ENCODE measurements at places on chromosomes 7 and 10. TPM values are rescaled to one million over a fixed set of nuclear protein-coding genes. Genes with fewer than 3 reads are reported as not detected.

DNA sequence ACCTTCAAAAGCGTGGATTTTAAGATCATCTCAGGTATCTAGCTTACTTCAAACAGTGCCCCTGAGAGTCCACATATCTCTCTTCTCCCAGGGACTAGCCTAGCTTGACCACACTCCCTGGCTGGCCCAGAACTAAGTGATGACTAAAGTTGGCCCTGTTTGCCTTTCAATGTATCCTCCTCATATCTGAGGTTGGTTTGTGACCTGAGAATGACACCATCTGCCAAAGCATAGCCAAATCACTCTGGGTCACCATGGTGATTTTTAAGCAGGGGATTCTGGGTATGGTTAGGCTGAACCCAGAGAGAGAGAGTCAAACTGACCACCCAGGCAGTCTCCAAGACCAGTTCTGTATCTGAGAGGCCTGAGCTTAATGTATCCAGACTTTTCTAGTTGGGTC, 16.2 kb downstream of the CNNM1 start:
- H3K36me3 ChIP-seq = no peaks in the 10 kb centered on the region
- DNase-seq = no peak
- no peak overlapping the region for H3K4me3 ChIP-seq
- H3K4me1 ChIP-seq = no peaks in the 10 kb centered on the region

- no peak overlapping the region for H3K4me3 ChIP-seq
- H3K27me3 ChIP-seq = no peaks in the 10 kb centered on the region
- no peaks in the 10 kb centered on the region for H3K36me3 ChIP-seq
- H3K4me1 ChIP-seq = no peaks in the 10 kb centered on the region
Measured at GRCh38 chr10:103619424-103620351, 126.2 kb downstream of the NEURL1 start.

- no peak for DNase-seq
- H3K27me3 ChIP-seq = no peaks in the 10 kb centered on the region
- peaks cover 3% of the 10 kb centered on the region for H3K36me3 ChIP-seq
- peak overlapping the region; percentile 34 for H3K27ac ChIP-seq
- H3K4me3 ChIP-seq = no peak overlapping the region
- H3K4me1 ChIP-seq = peaks cover 27% of the 10 kb centered on the region
Measured at GRCh38 chr10:71975087-71975870, 11.1 kb downstream of the CHST3 start.

- H3K4me1 ChIP-seq = peaks cover 4% of the 10 kb centered on the region
- DNase-seq = peak; percentile 64
- H3K27ac ChIP-seq = no peak overlapping the region
- H3K4me3 ChIP-seq = no peak overlapping the region
Measured at GRCh38 chr7:148084138-148084537, 506.4 kb upstream of the C7orf33 start.

DNA sequence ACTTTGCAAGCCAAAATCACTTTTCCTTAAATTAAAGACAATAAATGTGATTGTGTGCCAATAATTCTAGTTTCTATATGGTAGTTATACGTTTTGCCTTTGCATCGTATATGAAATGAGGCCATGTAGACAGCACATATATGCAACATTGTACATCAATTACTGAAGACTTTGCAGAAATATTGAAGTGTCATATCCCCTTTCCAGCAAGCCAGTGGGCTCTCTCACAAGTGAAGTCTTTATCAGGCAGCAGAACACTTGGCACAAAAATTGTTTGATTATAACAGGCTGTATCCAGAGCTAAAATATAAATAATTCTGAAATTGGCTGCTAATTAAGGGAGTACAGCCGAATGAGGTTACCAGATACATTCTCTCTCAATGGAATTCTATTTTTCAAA, 588.6 kb upstream of the SEMA3D start:
- no peaks in the 10 kb centered on the region for H3K36me3 ChIP-seq
- H3K27ac ChIP-seq = no peak overlapping the region
- H3K4me3 ChIP-seq = no peak overlapping the region
- H3K4me1 ChIP-seq = no peaks in the 10 kb centered on the region

GRCh38 chr10:124092250-124092859, 1.0 kb downstream of the CHST15 start:
- H3K4me1 ChIP-seq = peaks cover 3% of the 10 kb centered on the region
- DNase-seq = peak; percentile 52
- peak overlapping the region; percentile 22 for H3K27ac ChIP-seq
- peak overlapping the region; percentile 45 for H3K4me3 ChIP-seq

- no peak for DNase-seq
- peaks cover 9% of the 10 kb centered on the region for H3K4me1 ChIP-seq
- no peak overlapping the region for H3K27ac ChIP-seq
- no peak overlapping the region for H3K4me3 ChIP-seq
- H3K27me3 ChIP-seq = no peaks in the 10 kb centered on the region
Measured at GRCh38 chr10:844552-844951, 87.0 kb downstream of the LARP4B start.

DNA sequence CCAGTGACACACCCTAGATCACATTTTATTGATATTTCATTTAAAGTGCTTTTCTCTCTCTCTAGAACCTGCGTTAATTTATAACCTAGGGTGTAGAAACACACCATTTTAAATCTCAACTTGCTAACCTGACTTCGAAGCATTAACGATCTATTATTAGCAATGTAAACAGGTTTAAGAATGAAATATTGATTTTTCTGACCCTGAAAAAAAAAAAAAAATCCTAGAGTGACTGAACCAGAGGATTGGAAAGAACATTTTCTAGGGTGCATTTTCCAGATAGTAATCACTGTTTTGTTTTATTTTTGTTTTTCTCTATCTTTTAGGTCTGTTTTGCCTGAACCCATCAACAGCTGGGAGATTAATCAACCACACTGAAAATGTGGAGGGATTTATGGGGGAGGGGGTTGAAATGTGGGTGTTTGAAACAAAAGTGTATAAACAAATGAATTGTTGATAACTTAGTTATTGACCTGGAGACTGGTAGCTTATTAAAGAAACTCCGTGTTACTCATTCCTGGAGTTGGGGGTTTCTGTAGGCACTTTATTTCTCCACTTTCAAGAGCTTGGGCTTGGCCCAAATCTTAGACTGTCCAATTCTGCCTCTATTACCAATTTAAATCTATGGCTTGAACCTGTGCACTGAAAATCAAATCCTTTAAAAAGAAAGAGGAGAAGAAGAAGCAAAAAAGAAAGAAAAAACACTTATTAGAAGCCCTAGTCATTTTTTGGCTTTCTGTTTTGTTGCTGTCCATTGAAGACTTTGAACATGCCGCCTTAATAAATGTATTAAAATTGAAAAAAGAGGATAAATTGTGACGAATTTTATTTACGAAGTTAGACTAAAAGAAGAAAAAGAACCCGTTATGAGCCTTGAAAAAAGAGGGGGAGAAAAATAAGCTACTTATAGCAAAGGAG, 2.8 kb downstream of the HOXA2 start:
- no peaks in the 10 kb centered on the region for H3K27me3 ChIP-seq
- H3K4me3 ChIP-seq = no peak overlapping the region
- H3K27ac ChIP-seq = no peak overlapping the region
- no peak for DNase-seq
- H3K4me1 ChIP-seq = peaks cover 10% of the 10 kb centered on the region

DNA sequence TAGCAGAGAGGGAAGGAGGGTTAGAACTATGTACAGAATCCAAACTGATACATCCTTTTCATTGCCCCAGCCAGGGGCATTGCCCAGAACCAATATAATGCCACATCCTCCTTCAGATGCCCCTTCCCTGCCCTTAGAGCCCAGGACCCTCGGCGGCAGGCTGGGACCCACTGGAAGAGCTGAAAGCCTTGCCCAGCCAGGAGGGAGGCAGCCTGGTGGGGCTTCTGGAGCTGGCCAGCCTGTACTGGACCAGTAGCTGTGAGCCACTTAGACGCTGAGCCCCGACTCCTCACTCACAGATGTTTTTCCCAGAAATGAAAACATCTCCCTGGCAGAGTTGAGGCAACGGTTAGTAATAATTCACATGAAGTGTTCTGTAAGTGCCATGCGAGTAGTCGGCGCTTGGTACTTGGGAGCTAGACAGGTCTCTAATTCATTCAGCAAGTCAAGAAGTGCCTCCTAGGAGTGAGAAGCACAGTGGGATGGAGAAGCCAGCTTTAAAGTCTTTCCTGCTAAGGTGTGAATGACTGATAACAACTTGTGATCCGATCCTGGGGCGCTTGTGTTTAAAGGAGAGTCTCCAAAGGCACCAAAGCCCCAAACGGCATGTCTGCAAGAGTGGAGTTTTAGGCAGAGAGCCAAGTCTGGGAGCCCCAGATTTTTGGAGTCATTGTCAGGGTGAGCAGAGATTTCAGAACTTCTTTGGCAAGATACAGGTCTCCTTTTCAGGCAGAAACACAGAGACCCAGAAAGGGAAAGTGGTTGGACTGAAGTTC, 9.8 kb downstream of the VSIR start:
- H3K27me3 ChIP-seq = no peaks in the 10 kb centered on the region
- H3K4me1 ChIP-seq = peaks cover 48% of the 10 kb centered on the region
- DNase-seq = no peak
- 0 out of 2 replicates have a peak, but pooled peaks cover 2% of the 10 kb centered on the region for H3K36me3 ChIP-seq

TAF6 gene
- 81.1 TPM for total RNA-seq

- DNase-seq = no peak
- no peak overlapping the region for H3K4me3 ChIP-seq
- no peaks in the 10 kb centered on the region for H3K36me3 ChIP-seq
Measured at GRCh38 chr10:104317726-104318299, 20.5 kb downstream of the ITPRIP start.

TPK1 gene
- total RNA-seq = 72.0 TPM

- DNase-seq = no peak
- H3K27ac ChIP-seq = no peak overlapping the region
- H3K36me3 ChIP-seq = no peaks in the 10 kb centered on the region
Measured at GRCh38 chr7:91156316-91157185, 107.7 kb upstream of the FZD1 start.

DNA sequence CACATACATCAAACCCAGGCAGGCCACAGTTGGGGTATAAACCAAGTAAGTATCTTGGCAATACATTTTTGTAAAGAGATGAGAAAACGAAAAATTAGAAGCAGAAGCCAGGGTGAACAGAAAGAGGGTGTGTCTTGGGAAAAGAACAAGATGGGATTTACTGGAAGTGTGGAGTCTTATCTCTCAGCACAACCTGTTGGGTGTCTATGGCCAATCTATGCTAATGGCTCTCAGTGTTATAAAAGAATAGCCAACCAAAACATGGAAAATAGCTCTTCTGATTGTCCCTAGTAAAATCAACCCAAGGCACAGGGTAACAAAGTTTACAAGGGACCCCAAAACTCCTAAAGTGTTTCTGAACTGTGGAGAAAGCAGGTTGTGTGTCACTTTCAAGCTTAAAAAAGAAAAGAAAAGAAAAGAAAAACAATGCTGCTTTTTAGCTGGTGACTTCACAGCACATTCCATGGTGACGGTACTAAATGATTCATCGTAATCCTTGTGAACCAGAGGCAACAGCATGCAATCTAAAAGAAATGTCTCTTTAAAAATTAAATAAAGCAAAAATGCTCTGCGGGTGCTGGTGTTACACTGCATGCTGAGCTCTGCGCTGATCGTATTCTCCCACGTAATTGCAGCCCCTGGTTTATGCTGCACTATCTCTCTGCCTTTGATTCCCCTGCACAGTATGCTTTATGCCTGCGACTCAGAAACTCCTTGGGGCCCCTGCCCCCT, 100.8 kb downstream of the C10orf90 start:
- no peak overlapping the region for H3K4me3 ChIP-seq
- H3K4me1 ChIP-seq = no peaks in the 10 kb centered on the region

GRCh38 chr10:62726142-62726541, 78.4 kb upstream of the ADO start:
- H3K4me3 ChIP-seq = no peak overlapping the region
- H3K27ac ChIP-seq = no peak overlapping the region
- H3K27me3 ChIP-seq = no peaks in the 10 kb centered on the region

SPDYE11 gene
- not detected for total RNA-seq

DNA sequence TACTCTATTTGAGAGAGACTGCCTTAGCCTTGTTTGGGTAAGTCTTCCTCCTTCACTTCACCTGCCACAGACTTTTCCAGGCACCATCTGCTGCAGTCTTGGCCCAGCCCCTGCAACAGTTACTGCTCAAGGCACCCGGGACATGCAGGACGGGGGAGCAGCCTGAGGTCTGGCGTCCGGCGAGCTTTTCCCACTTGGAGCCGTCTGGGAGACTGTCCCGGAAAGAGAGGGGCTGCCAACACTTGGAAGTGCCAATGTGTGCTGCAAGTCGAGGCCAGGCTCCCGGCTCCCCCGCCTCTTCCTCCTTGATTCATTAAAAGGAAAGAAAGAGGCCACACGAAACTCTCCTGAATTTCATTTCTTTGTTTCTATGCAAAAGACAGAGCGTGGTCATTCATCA, 13.7 kb downstream of the HTRA1 start:
- no peaks in the 10 kb centered on the region for H3K36me3 ChIP-seq
- H3K27me3 ChIP-seq = peaks cover 1% of the 10 kb centered on the region
- no peak for DNase-seq
- no peak overlapping the region for H3K27ac ChIP-seq
- H3K4me3 ChIP-seq = no peak overlapping the region

DNA sequence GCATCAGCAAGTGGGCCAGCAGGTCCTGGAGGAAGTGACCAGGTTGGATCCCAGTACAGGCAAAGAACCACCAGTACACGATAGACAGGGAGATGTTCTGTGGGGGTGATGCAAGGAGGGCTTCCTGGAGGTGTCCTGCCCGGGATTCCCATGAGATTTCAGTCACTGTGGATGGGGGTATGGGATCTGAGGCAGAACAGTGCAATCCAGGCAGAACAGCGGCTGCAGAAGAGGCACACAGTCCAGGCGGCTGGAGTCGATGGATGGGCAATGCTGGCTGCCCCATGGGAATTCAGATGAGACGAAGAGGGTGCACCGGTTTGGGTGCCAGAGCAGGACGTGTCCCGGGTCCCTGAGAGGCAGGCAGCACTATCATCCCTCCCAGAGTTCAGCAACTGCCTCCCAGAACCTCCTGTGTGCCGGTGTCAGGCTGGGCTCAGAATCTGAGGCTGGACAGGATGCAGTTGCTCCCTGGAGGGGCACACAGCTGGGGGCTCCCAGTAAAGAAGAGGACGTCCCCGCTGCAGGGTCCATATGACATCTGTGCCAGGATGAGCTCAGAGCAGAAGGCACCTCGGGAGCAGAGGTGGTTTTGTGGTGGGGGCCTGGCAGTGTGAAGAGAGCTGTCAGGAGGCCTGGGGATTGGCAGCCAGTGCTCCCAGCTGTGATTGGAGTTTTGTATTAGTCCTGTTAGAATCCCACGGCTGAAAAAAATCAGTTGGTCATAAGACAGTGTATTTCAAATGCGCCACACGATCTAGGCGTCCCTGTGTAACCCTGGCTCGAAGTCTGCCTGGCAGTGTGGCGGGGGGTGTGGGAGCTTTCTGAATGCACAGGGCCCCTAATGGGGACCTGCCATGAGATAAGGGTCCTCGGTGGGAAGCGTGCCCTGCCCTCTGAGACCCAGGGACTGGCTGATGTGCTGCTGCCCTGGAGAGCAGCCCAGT, 3.2 kb downstream of the KNDC1 start:
- H3K27me3 ChIP-seq = no peaks in the 10 kb centered on the region
- H3K27ac ChIP-seq = no peak overlapping the region
- no peaks in the 10 kb centered on the region for H3K36me3 ChIP-seq
- DNase-seq = no peak

GRCh38 chr7:20666444-20666843, 51.0 kb downstream of the ABCB5 start:
- DNase-seq = no peak
- no peak overlapping the region for H3K4me3 ChIP-seq
- H3K36me3 ChIP-seq = no peaks in the 10 kb centered on the region
- H3K27ac ChIP-seq = peak overlapping the region; percentile 51
- no peaks in the 10 kb centered on the region for H3K27me3 ChIP-seq

Measured in Caco-2 (cell line).